ENCODE measurements at places on chromosomes 16 and 17. TPM values are rescaled to one million over a fixed set of nuclear protein-coding genes. Genes with fewer than 3 reads are reported as not detected.

Gene POLR2C
- total RNA-seq, result 73.0 TPM

Gene NPIPB6
- total RNA-seq, result not detected

Gene AIPL1
- total RNA-seq, result not detected

Gene LPO
- total RNA-seq, result 0.48 TPM

Gene TAC4
- not detected for total RNA-seq

Measured in kidney epithelial cell (primary cell).